ENCODE measurements at places on chromosomes 5 and 9.

DNA sequence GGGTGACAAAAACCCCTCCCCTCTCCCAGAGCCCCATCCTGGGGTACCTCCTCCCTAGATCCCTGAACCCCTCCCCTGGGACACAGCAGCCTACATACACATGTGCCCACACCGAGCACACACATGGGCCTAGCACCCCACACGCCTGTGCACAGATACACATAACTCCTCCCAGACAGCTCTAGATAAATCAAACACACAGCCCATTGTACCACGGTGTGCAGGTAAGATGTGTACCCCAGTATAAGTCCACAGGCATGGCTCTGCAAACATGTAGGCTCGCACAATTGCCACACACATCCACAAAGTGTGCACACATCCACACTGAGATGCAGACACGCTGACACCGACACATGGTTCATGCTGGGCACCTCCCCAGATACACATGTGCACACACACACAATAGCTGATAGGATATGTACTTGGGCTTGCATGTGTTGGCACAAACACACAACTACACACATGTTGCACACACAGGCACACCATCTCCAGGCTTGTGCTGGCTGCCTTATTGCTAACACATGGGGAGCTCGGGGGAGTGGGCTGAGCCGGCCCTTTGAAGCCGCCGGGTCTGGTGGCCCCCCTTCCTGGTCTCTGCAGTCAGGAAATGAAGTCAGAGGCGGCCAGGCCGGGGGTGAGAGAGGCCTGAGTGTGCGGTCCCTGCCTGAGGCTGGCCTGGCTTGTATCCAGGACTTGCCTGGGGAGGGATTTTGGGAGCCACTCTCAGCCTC lies 30.2 kb downstream of the GOLGA2 start:
- DNase-seq = peak; percentile 80

GRCh38 chr9:73179589-73179988 lies 27.9 kb downstream of the ANXA1 start:
- DNase-seq = no peak

DNA sequence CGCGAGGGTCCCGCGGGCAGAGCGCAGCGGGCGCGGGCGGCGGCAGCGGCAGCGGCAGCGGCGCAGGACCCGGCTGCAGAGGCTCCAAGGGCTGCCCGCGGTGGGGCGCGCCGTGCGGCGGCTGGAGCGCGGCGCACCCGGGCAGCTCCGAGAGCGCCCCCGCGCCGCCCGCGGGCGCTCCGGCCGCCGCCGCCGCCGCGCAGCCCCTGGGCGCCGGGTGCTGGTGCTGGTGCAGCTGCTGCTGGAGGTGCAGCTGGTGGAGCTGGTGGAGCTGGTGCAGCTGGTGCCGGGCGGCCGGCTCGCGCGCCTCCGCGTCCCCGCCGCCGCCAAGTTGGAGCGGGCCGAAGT lies 644 bp downstream of the IER5L start:
- no peak for DNase-seq

- DNase-seq = no peak
These were observed 30.4 kb downstream of the IARS1 start for GRCh38 chr9:92263131-92263530.

DNA sequence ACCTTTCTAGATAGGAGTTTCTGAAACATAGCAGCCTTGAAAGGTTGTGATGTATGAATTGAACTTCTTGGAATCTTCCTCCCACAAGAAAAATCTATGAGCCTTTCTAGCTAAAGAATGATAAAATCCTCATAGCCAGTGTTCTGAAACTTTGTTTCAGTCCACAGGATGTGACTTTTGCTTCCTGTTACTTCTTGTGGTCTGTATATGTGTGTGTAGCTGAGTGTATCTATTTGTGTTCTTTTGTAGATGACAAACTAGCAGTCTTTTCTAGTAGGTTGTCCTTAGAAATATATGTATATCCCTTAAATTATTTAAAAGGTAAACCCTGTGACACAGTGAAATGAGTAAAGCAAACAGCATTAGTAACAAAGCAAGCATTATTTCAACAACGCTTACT lies 188.8 kb downstream of the MRPS30 start:
- no peak for DNase-seq

Measured in GF-D8 (cell line).